A673 (cell line): ENCODE measurements at places on chromosomes 4 and X.

- no peaks in the 10 kb centered on the region for H3K27me3 ChIP-seq
- H3K4me3 ChIP-seq: no peak overlapping the region
- no peaks in the 10 kb centered on the region for H3K36me3 ChIP-seq
- H3K27ac ChIP-seq: no peak overlapping the region
- DNase-seq: no peak
These were observed 32.4 kb upstream of the CT47C1 start for GRCh38 chrX:119040432-119040831.

DNA sequence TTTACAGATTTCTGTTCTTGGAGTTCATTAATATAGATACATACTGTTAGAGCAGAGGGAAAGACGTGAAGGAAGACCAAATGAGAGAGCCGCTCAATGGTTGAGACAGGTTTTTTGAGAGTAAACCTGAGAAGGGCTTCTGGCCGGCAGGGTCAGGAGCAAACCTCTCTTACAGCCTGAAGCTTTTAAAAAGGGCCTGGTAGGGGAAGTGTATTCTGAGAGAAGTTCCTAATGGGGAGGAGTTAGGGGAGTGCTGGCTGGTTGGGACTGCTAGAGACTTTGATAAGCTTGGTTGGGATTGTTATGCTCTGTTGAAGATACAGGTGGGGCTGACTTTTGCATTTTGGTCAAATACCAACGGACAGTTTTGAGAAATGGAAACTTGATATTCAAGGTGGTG, 186.8 kb upstream of the PABPC4L start:
- no peak overlapping the region for H3K27ac ChIP-seq
- H3K4me1 ChIP-seq: no peaks in the 10 kb centered on the region
- H3K27me3 ChIP-seq: no peaks in the 10 kb centered on the region
- H3K36me3 ChIP-seq: no peaks in the 10 kb centered on the region
- no peak overlapping the region for H3K4me3 ChIP-seq

DNA sequence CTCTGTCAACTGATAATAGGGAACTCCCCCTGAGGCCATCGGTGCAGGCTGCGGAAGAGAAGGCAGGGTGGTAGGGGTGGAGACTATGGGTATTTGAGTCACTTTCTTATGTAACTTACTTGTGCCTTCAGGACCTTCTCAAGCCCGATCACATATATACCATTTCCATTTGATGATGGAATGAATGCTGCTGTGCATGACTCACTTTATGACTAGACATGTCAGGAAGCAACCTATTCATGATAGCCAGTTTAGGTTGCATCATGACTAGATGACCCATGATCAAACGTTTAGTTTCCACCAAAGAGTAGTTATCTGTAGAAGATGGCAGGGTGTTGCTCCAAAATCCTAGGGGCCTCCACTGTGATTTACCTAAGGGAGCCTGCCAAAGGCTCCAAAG, 435.5 kb downstream of the DTHD1 start:
- no peaks in the 10 kb centered on the region for H3K27me3 ChIP-seq
- H3K36me3 ChIP-seq: no peaks in the 10 kb centered on the region
- no peak overlapping the region for H3K4me3 ChIP-seq
- H3K27ac ChIP-seq: no peak overlapping the region

DNA sequence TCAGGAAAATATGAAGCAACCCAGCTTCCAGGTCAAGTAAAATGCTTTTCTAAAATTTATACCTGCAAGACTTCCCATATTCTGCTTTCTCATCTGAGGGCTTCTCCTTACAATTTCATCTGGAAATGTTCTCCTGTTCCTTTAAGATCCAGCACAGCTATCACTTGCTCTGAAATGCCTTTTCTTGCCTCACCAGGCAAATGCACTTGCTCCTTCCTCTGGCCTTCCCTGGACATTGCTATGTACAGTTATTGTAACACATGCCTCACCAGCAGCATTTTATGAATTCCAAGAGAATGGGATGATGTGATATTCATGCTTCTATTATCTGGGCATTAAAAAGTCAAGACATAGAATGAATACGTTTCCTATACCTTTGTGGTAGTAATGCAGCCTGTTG, 842.1 kb upstream of the INTU start:
- no peak overlapping the region for H3K27ac ChIP-seq
- no peak for DNase-seq
- H3K4me3 ChIP-seq: no peak overlapping the region
- H3K27me3 ChIP-seq: peaks cover 22% of the 10 kb centered on the region

- H3K4me1 ChIP-seq: no peaks in the 10 kb centered on the region
- no peak overlapping the region for H3K4me3 ChIP-seq
- no peaks in the 10 kb centered on the region for H3K27me3 ChIP-seq
- no peaks in the 10 kb centered on the region for H3K36me3 ChIP-seq
These were observed 114.2 kb downstream of the COMMD8 start for GRCh38 chr4:47349326-47349725.

DNA sequence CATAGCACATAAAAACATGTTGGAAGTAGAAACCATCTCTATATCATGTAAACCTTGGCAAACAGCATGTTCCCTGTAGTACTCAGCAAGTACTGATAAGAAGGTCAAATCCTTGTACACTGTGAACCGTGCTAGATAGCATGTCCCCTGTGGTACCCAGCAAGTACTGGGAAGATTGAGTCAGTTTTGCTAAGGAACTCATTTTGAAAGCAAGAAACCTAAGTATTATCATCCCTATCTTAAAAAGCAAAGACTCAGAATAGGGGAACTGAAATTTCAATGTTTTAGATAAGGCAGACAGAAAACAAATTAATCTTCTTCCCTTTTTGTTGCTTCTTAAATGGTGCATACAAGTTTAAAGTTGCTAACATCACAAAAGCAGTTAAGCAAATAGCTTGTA, 180.2 kb downstream of the RBM46 start:
- no peaks in the 10 kb centered on the region for H3K27me3 ChIP-seq
- H3K27ac ChIP-seq: no peak overlapping the region
- H3K4me1 ChIP-seq: no peaks in the 10 kb centered on the region
- H3K36me3 ChIP-seq: no peaks in the 10 kb centered on the region
- no peak for DNase-seq
- no peak overlapping the region for H3K4me3 ChIP-seq

- H3K4me1 ChIP-seq: peaks cover 51% of the 10 kb centered on the region
- no peak overlapping the region for H3K4me3 ChIP-seq
- H3K36me3 ChIP-seq: no peaks in the 10 kb centered on the region
- no peak overlapping the region for H3K27ac ChIP-seq
- peak; percentile 75 for DNase-seq
These were observed 72.1 kb upstream of the ETNPPL start for GRCh38 chr4:108834835-108835384.

DNA sequence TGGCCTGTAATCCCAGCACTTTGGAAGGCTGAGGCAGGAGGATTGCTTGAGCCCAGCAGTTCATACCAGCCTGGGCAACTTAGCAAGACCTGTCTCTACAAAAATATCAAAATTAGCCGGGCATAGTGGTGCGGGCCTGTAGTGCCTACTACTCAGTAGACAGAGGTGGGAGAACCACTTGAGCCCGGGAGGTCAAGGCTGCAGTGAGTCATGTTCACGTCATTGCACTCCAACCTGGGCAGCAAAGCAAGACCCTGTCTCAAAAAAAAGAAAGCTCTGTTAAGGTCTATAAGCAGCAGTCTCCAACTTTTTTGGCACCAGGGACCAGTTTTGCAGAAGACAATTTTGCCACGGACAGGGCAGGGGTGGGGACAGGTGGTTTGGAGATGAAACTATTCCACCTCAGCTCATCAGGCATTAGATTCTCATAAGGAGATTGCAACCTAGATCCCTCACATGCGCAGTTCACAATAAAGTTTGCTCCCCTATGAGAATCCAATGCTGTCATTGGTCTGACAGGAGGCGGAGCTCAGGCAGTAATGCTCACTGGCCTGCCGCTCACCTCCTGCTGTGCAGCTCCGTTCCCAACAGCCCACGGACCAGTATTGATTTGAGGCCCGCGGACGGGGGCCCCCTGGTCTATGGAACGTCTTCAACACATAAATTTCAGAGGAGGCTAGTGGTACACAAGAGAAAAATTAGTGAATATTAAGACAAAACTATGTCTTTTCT, 67.9 kb downstream of the KLHL8 start:
- H3K36me3 ChIP-seq: no peaks in the 10 kb centered on the region
- no peak overlapping the region for H3K4me3 ChIP-seq
- H3K27ac ChIP-seq: no peak overlapping the region
- peak; percentile 25 for DNase-seq

GRCh38 chrX:152878976-152879755, 18.7 kb upstream of the ZNF185 start:
- H3K4me3 ChIP-seq: no peak overlapping the region
- H3K36me3 ChIP-seq: no peaks in the 10 kb centered on the region
- H3K27ac ChIP-seq: no peak overlapping the region
- H3K27me3 ChIP-seq: no peaks in the 10 kb centered on the region
- H3K4me1 ChIP-seq: no peaks in the 10 kb centered on the region
- no peak for DNase-seq

DNA sequence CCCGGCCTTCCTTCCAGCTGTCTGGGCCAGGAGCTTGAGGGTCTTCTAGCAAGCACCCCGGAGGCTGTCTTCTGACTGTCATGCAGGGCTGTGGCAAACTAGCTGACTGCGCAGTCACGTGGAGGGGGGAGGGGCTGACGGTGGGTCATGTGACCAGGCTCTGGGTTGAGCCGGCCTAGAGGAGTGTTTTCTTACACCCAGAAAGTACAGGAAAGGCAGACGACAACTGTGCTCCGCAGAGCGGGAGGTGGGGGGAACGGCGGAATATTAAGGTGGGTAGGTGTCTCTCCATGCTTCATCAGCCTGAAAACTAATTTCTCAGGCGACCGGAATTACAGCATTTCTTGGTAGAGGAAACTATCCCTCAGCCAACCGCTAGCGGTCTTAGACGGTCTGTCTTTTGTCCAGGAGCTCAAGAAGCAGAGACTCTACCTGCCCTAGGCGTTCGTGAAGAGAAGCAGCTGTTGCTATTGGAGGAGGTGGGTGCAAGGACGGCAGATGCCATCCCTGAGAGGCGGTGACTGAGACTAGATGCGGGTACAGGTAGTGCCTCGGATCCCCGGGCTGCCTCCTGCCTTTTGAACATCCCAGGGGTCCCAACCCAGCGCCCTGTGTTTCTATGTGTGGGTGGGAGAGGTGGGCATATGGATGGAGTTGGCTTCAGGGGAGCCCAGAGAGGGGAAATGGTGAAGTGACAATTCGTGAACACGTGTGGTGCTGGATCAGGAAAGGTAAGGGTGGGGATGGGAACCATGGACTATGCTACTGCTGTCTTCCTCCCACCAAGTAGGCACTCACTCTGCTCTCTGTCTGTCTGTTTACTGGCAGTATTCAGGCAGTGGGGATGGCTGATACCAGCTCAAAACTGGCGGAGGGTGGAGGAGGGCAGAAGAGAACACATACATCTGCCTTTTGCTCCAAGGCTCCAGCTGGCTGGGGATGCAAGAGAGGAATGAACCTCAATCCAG, 8.8 kb downstream of the GPRASP1 start:
- no peaks in the 10 kb centered on the region for H3K27me3 ChIP-seq
- H3K27ac ChIP-seq: no peak overlapping the region
- no peaks in the 10 kb centered on the region for H3K36me3 ChIP-seq
- DNase-seq: peak; percentile 68
- H3K4me1 ChIP-seq: no peaks in the 10 kb centered on the region

DNA sequence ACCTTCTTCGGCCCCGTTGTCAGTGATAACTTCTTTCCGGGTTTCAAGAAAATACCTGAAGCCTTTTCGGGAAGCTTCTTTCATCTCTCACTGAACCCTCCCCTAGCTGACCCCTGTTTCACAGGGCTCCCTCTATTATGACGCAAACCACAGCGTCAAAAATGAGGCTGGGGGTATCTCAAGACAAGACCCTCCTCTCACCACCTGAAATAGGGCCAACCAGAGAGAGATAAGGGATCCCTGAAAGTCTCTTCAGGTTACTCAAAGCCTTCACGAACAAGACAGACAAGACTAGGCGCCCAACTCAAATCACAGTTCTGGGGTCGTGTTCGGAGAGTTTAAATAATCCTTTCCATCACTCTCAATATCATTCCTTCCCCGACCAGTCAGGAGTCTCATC, 1.2 kb downstream of the PHF8 start:
- peaks cover 11% of the 10 kb centered on the region for H3K36me3 ChIP-seq
- peak overlapping the region; percentile 60 for H3K4me3 ChIP-seq
- H3K4me1 ChIP-seq: no peaks in the 10 kb centered on the region
- H3K27ac ChIP-seq: peak overlapping the region; percentile 92
- no peak for DNase-seq

GRCh38 chr4:11106190-11106589, 322.5 kb downstream of the HS3ST1 start:
- H3K27me3 ChIP-seq: no peaks in the 10 kb centered on the region
- no peaks in the 10 kb centered on the region for H3K36me3 ChIP-seq
- no peaks in the 10 kb centered on the region for H3K4me1 ChIP-seq
- no peak overlapping the region for H3K27ac ChIP-seq
- no peak for DNase-seq

DNA sequence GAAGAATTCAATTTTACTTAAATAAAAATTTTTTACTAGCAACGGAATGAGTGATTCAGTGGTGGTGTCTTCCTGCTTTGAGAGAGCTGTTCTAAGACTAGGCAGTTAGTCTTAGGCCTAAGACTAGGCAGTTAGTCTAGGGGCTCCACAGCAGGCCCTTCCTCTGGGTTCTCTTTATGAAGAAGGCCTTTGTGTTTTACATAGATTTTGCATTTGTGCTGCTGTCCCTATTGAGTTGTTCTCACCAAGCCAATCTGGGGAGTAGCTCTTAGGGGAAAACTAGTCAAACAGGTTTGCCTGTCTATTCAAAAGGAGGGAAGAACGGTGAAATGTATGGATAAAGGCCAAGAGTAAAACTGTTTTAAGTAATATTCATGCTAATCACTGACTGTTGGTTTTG, 7.6 kb downstream of the UGT8 start:
- peaks cover 2% of the 10 kb centered on the region for H3K27me3 ChIP-seq
- no peak overlapping the region for H3K4me3 ChIP-seq
- no peak overlapping the region for H3K27ac ChIP-seq
- H3K36me3 ChIP-seq: no peaks in the 10 kb centered on the region
- H3K4me1 ChIP-seq: no peaks in the 10 kb centered on the region

GRCh38 chrX:72247206-72247942, 8.5 kb upstream of the ERCC6L start:
- H3K4me3 ChIP-seq: no peak overlapping the region
- no peaks in the 10 kb centered on the region for H3K36me3 ChIP-seq
- H3K27me3 ChIP-seq: no peaks in the 10 kb centered on the region
- DNase-seq: no peak
- peaks cover 12% of the 10 kb centered on the region for H3K4me1 ChIP-seq

- no peak for DNase-seq
- no peak overlapping the region for H3K27ac ChIP-seq
- H3K4me1 ChIP-seq: peaks cover 10% of the 10 kb centered on the region
- H3K27me3 ChIP-seq: no peaks in the 10 kb centered on the region
These were observed 4.0 kb downstream of the DCLK2 start for GRCh38 chr4:150082241-150082640.

- H3K27me3 ChIP-seq: peaks cover 18% of the 10 kb centered on the region
- H3K4me3 ChIP-seq: no peak overlapping the region
- no peak overlapping the region for H3K27ac ChIP-seq
- H3K36me3 ChIP-seq: no peaks in the 10 kb centered on the region
- no peaks in the 10 kb centered on the region for H3K4me1 ChIP-seq
These were observed 1.1 kb downstream of the ARHGAP36 start for GRCh38 chrX:131059246-131059645.

GRCh38 chrX:68147848-68148247, 285.4 kb downstream of the OPHN1 start:
- no peak overlapping the region for H3K27ac ChIP-seq
- DNase-seq: no peak
- no peaks in the 10 kb centered on the region for H3K27me3 ChIP-seq
